T-cell (primary cell): ENCODE measurements at places on chromosomes 6 and 20. TPM values are rescaled to one million over a fixed set of nuclear protein-coding genes. Genes with fewer than 3 reads are reported as not detected.

The HLA-G gene
- 0.23 TPM for total RNA-seq

GRCh38 chr6:118764766-118765165 is 113.4 kb upstream of the CEP85L start:
- DNase-seq: no peak

DNA sequence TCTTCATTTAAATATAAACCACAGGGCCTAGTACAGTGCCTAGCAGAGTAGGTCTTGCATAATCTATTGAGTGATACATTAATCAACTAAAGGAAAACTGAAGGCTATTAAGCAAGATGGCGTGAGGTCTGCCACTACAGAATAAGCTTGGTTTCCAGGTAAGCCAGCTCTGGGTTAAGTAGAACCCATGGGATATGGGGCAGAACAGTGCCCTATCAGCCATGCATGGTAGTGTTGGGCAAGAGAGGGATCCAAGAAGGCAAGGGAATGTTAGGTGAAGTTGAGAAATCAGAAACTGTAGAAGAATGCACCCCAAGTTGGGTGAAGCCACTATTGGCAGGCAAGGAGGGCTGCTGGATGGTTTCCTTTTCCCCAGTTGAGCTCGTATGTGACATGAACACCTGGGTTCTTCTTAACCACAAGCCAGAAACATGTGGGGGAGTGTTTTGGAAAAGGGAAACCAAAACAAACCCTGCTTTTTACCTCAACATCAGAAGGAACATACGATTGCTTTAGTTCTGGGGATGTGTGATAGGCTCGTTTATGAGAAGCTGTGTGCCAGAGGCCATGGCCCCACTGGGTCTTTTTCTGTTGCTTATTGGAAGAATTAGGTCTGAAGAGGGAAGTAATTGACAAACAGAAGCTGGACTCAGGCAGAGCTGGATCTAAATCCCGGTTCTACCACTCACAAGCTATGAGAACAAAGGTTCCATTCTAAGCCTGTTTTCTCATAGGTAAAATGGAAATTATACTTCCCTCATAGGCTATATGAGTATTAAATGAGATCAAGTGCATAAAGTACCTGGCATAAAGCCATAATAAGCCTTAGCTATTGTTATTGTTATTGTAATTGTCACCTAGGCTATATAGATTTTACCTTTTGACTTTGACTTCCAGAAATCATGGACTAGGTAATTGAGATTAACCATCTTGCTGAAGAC is 33.5 kb downstream of the NEDD9 start:
- no peak for DNase-seq

The NNAT gene
- total RNA-seq: not detected

DNA sequence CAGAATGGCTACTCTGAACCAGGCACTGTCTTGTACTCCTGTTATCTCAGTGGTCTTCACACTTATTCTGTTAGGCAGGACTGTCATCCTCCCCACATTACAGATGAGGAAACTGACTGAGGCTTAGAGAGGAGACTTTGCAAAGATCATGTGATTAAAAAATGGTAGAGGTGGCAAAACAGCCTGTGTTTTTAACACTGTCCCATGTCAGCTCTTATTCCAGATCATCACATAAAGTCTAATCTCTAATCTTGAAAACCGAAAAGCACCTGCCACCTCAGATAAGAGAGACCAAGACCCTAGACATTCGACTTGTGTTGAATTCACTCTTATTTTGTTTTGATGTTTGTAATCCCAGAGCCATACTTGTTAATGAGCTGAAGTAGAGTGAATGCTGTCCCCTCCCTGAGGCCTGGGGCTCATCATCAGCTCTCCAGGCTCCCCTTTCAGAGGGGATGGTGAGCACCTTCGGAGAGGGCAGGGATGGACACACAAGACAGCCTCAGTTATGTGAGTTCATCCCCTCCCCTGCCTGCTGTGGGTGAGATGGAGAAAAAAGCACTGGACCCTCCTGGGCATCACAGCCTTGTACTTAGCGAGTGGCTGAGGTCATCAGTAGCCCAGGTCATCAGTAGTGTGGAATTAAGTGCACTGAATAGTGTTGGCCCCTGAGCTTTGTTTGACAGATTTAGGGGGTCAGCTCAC is 30.6 kb downstream of the MTHFD1L start:
- DNase-seq: no peak

- no peak for DNase-seq
These were observed 13.7 kb downstream of the PNPLA1 start for GRCh38 chr6:36283608-36284007.

- DNase-seq: no peak
These were observed 20.8 kb upstream of the RPS6KA2 start for GRCh38 chr6:166647896-166648295.

The KHDC1L gene
- total RNA-seq: not detected

GRCh38 chr6:10658910-10659698 is 35.3 kb downstream of the C6orf52 start:
- no peak for DNase-seq

GRCh38 chr6:15312500-15312899 is 66.6 kb downstream of the JARID2 start:
- DNase-seq: no peak

GRCh38 chr20:59217173-59217572 is 53.6 kb downstream of the ZNF831 start:
- no peak for DNase-seq

DNA sequence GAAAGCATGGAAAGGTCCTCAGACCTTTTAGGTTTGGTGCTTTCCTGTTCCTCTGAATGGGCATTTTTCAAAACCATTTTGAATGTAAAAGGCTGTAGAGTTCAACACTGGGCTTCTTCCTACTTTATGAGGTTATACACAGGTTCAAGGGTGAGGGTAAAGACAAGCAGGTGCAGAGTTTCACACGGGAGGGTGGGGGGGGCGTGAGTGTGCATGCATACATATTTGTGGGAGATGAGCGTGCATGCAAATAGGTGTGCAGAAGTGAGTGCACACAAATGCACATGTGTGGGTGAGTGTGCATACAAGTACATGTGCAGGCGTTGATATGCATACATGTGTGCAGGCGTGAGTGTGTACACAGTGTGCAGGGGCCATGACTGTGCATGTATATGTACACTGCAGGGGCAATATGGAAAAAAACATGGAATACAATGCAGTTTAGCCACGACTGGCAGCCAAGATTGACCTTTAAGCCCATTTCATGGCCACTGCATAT is 183.1 kb downstream of the GMPR start:
- DNase-seq: no peak

DNA sequence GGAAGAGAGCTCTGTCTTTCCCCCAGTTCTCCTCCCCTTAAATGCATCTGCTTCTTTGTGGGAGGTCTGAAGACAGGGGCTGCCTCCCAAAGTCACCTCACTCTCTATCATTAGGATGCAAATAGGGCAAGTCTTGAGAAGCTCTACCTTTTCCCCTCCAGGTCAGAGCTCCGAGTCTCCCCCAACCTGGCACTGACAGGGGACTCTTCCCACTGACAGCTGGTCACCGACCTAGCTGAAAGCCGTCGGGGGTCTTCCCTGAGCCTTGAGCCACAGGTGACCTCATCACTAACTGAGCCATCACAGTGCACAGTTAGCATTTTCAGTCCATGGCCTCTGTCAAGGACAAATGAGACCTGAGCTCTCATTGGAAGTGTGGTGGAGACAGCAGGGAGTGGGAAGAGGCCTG is 386.7 kb downstream of the HACE1 start:
- DNase-seq: no peak

DNA sequence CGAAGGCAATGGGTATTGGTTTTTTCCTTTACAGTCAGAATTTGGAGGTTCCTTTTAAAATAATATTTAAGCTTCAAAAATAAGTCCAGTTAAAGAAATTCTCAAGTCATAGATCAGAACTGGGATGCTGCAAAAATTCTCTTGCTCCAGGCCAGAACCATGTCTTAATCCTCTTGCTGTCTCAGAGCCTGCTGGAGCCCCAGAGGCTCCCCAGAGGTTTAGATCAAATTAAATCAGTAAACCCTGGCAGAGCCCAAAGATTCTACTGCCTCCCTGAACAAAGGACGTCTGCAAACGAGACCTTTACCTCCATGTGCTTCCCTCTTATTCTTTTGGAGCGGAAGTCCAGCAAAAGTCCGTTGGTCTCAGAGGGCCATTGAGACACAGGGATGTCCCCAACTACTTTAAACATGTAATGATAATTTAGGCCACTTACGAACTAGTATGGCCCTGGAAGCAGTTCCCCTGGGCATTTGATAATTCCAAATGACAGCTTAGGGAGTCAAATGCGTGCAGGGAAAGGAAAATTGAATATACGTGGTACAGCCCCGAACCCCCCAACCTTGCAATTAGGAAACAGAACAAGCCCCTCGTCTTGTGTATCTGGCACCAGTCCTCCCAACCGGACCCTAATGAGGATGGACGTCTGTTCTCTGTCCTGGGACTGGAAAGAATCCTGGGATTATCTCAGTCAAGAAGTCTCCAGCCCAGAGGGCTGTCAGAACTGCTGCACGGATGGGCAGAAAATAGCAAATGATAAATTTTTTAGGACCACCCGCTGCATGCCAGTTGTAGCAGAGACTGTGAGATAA is 31.5 kb downstream of the SULF2 start:
- DNase-seq: no peak

DNA sequence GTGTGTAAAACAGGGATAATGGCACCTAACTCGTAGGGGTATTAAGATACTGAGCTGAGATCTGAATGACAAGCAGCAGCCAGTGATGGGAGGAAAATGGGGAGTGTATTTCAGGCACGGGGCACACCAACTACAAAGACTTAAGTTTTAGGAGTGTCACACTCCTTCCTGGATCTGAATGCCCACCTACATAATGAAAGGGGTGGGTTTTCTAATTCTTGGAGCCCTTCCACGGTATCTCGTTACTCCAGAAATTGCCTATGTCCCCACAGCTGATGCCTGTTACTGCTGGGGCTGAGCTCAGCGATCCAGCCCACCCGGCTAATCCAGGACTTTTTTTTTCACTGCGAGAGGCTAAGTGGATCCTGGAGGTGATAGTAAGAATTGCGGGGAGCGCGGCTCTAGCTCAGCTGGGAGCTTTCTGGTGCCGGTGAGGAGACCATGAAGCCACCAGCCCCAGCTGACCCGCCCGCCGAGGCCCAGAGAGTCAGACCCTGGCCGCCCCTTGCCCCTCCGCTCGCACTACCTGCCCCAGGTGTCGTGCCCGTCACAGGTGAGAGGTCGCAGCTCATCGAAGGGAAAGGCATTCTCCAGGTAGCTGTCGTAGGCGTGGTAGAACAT is 727 bp downstream of the EDEM2 start:
- DNase-seq: no peak

- DNase-seq: no peak
These were observed 18.5 kb upstream of the ARMC12 start for GRCh38 chr6:35718375-35718736.
